ENCODE measurements at places on chromosomes 1 and 21. TPM values are rescaled to one million over a fixed set of nuclear protein-coding genes. Genes with fewer than 3 reads are reported as not detected.
A peak's percentile ranks its signal among the peaks of the same experiment; 100 is the strongest.

Gene BSND
- total RNA-seq = not detected

Gene GBP6
- total RNA-seq = not detected

Gene HORMAD1
- not detected for total RNA-seq

Gene SUSD4
- total RNA-seq = under 0.01 TPM

Gene TTC22
- total RNA-seq = not detected

DNA sequence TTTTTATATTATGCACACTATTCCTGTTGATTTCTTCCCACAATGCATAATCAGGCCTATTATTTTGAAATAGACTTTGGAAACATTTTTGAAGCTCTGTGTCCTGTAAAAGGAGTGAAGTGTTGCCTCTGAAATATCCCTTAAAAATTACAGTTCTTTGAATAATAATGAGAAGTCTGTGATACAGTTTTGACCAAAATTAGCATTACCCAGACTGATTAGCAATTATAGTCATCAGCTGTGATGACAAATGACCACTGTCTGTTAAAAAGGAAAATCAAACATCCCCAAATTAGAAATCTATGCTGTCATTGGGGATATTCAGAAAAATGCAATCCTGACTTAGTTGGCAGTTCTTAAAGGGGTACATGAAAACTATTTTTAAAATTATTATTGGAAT is 63.7 kb downstream of the PTGS2 start:
- no peak for DNase-seq

DNA sequence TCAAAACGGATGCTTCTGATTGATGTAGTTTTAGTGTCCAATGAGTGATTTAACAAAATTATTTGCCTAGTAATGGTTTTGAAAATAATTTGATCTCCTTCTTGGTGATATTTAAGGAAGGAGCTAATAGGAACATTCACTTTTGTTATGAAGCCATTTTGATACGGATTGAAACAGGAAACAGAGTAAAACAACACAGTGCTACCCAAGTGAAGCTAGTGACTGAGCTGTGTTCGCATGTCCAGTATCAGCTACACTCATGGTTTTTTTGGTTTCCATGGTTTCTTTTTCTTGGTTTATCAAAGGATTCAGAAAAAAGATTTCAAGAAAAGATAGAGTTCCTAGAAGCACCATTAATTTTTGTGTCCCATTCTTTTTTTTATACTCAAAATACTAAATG is 40.1 kb upstream of the PLEKHO1 start:
- DNase-seq = no peak

GRCh38 chr1:117596023-117596720 is 9.7 kb upstream of the TENT5C start:
- no peak for DNase-seq

- no peak for DNase-seq
Measured at GRCh38 chr1:6419804-6420453, at the start of gene HES2. Gene HES2, minus strand, starts transcription at chr1:6419919. Its CDS starts 99 bp downstream, at chr1:6419820.

DNA sequence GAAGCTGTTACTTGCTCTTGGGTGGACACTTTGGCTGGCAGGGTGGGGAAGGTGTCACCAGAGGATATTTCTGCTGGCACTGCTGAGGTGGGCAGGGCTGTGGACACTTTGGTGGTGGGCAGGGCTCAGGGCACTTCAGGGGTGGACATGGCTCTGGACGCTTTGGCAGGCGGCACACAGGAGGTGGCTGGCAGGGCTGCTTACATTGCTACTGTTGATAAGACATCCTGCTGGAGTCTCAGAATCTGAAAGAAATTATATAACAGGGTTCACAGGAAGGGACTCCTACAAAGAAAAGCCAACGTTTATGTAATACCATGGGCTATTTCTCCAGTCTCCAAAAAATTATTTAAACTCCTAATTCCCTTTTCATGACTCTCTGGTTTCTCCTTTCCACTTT is 10.2 kb downstream of the SPRR2G start:
- DNase-seq = no peak

- DNase-seq = no peak
Measured at GRCh38 chr1:56336982-56337381, 242.4 kb downstream of the PLPP3 start.

GRCh38 chr1:221462345-221462744 is 279.5 kb downstream of the DUSP10 start:
- DNase-seq = no peak

DNA sequence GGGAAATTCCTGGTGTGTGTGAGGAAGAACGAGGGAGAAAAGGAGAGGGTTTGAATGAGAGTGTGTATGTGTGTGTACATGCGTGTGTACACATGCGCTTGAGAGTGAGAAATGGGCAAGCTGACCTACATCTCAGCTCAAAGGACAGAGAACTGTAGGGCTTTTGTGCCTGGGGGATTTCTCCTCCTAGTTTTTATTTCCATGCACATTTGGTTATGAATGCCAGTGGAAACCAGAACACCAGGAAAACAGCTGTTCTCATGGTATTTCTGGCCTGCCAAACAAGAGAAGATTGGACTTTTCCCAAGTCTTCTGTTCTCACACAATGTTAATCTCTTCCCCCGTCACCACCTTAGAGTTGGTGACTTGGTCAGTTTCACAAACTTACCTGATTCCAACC is 45.2 kb downstream of the SLC44A3 start:
- DNase-seq = peak; percentile 68

DNA sequence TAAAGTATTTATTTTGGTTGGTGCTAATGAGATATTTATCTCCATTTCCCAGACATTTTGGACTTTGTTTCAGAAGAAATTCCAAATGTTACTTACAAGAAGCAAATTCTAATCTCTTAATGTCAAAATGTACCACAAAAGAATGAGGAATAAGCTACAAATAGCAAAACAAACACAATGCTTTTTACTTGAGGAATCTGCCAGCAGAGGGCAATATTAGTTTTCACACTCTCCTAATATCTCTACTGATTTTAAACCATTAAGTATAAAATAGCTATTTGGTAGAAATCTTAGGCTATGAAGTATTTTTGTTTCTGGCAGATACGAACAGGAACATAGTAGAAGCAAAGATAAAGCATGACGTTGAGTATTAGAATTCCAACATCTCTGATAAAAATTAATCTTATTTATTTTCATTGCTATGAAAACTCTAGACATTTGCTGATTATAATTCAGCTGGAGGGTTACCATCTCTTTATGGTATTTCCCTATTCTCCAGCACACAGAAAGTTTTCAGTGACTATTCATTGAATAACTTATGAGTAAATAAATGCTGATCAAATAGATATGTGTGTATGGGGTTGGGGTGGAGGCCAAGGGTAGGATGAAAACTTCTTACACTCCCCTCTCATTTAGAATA is 13.4 kb upstream of the HMCN1 start:
- peak; percentile 51 for DNase-seq

DNA sequence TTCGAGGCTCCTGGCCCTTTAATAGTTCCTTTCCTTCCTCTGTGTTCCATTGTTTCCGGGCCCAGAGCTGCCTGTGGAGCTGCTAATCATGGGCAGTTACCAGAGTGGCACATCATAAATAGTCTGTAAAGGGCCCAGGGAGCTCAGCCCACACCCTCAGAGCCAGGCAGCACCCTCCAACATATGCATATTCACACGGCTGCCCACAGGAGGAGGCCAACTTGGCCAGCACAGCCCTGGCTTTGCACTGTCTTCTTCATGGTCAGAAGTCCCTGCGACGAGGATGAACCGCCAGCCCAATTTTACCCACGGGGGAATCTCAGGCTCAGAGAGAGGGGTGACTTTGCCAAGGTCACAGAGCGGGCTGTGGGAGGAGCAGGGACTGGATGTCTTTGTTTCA is 172.5 kb downstream of the TRABD2B start:
- no peak for DNase-seq

- no peak for DNase-seq
Measured at GRCh38 chr1:22318279-22318981, 133.2 kb upstream of the ZBTB40 start.

DNA sequence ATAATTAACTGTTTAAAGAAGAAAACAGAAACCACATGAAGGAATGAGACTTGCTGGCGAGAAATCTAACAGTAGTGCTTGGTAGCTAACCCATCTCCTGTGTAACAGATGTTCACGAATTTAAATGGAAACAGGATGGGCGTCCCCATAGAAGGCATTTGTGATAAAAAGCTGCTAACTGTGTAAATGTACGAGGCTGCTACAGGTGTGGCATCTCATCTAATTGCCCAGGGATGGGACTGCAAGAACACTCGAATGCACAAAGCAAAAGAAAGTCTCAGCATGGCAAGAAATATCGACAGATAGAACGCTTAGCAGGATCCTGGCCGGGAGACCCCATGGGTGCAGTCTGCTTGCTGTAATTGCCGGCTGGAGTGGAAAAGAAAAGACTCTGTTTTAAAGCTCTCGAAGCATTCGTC is 112.7 kb downstream of the RUNX1 start:
- no peak for DNase-seq

DNA sequence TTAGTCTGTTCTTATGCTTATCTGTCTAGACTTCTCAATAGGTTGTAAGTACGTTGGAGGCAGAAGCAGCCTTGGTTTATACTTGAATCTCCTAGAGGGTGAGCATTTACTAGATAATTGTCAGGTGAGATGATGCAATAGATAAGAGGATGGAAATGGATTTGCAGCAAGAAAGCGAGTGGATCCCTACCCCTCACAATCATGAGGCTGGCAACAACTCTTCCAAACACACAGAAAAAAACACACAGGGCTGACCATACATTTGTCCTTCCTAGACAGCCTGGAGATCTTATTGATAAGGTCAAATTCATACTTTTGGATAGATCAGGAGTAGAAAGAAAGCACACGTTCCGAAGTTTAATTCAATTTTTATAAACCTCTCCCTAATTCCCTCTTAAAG is 481.4 kb upstream of the CAMK1G start:
- no peak for DNase-seq

DNA sequence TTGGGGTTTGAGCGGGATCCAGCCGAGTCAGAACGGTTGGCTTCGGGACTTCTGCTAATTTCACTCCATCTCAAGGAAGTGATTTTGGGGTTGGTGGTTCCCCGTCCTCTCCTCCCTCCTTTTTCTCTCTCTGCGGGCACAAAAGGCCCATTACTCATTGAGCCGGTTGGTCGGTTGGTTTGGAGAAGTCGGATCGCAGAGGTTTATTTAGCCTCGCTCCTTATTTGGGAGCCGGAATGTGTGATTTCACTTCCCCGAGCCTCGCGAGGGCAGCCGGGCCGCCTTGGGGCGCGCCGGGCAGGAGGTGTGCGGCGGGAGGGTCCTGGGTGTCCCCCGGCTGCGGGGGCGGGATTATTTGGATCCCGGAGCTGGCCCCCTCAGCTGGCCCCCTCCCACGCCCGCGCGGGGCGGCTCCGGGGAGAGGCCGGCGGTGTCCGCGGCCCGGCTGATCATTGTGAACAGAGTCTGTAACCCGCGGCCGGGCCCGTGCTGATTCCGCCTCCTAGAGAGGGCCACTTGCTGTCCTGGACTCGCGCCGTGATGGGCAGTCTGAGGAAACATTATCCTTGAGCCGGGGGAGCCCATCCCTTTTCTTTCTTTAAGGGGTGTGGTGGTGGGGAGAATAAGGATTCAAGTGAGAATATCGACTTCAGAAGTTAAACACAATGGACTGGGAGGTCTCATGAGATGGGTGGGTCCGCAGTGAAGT is 1.2 kb downstream of the MAPKAPK2 start:
- no peak for DNase-seq

DNA sequence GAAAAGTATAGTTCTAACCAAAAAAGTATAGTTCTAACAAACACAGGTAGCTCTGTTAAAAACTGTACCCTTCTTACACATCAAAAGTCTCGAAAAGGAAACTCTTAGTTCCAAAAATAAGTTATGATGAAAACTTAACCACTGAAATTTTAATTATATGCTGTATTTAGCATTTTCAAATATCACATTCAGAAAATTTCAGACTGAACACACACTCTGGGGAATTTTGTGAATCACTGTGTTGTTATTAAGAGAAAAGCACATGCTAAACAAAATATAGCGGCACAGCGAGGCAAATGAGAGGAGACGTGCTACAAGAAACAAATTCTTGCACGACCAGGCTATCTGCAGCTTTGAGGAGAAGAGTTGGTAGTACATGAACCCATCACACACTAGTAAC is 30.4 kb downstream of the VAV3 start:
- no peak for DNase-seq

DNA sequence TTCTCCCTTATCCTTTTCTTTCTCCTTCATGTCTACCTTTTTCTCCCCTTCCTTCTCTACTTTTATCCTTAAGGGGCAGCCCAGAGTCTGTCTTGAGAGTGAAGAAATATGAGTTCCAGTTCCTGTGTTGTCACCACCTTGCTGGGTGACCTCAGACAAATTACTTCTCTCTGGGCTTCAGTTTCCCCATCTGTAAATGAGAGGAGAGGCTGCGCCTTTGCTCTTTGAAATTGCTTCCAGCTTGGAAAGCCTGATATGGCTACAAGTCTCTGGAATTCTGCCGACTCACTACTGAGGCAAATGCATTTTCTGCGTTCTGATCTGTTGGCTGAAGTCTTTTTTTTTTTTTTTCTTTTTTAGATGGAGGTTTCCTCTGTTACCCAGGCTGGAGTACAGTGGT is 119.2 kb downstream of the SYF2 start:
- no peak for DNase-seq

GRCh38 chr1:15172405-15173259 is 19.1 kb downstream of the TMEM51 start:
- DNase-seq = no peak

DNA sequence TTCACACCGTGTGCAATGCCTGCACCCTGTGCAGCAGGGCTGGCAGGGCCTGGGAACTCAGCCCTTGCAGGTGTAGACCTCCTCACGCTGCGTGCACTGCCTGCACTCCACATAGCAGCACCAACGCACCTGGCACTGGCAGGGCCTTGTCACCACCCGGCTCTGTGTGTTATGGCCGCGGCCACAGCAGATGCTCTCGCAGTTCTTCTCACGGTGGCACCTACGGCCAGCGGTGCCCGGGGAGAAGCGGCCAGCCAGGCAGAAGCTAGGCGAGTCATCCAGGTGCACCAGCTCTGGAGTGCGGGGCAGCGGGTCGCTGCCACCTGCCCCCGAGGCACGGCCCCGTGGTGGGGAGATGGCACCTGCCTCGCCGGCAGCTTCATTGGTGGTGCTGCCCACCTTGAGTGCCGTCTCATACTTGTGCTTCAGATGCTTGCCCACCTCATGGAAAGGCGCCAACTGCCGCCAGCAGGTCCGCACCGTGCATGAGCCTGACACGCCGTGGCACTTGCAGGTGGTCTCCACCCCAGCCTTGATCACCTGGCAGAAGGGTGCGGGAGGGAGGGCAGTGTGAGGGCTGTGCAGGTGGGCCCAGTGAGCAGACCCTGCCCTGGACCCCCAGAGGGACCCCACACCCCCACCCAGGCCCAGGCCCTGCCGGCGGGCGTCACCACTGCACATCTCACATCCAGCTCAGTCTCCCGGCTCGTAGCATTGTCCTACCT is 26.1 kb downstream of the WNT9A start:
- no peak for DNase-seq

GRCh38 chr21:35335951-35336446 is 286.9 kb upstream of the RUNX1 start:
- DNase-seq = no peak

GRCh38 chr1:200296091-200296661 is 113.7 kb downstream of the ZNF281 start:
- DNase-seq = no peak

GRCh38 chr1:193729429-193729828 is 543.0 kb upstream of the B3GALT2 start:
- DNase-seq = peak; percentile 11
